ENCODE measurements at places on chromosomes 11 and 22.

DNA sequence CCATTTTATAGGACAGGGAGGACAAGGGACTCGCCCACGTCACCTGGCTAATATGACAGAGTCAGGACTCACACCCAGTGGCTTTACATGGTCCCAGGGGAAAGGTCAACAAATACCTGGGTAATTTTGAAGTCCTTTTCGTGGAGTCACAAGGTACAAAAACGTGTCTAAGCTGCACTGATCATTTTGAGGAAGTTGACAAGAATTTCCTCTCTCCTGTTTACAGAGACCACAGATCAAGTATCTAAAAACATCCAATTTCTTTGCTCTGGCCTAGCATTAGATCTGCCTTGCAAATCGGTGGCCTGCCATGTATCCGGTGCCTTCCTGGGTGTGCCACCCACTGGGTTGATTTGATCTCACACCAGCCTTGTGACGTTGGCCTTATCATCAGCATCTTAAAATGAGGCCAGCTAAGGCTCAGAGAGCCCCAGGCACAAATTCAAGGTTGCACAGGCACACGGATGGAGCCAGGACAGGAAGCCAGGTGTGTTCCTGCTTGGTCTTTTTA, 17.6 kb downstream of the GDPD5 start:
- DNase-seq = no peak

- no peak for DNase-seq
These were observed 6.5 kb downstream of the PRDM11 start for GRCh38 chr11:45152740-45153595.

DNA sequence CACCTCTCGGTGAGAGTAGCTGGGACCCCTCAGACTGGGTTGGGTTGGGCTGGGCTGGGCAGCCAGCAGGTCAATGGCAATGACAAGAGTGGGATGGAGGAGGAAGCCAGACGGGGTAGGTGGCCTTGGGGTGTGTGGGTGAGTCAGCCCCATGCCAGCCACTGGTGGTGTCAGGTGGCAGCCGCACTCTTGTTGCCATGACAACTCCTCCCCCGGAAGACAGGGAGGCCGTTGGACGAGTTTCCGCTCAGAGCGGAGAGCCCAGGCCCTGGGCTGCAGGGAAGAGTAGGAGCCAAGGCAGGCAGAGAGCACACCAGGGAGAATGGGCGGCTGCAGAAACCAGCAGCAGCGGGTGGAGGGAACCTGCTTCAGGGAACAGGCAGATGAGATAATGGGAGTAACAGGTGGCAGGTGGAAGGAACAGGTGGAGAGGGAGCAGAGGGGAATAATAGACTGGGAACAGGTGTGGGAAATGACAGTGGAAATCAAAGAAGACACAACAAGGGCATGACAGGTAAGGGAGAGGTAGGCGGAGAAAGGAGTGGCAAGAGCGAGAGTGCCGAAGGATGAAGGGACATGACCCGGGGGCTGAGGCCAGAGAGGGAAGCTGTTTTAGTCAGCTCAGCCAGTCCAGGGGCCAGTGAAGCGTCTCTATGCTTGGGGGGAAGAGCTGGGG, 8.7 kb downstream of the SPTBN2 start:
- peak; percentile 13 for DNase-seq

- no peak for DNase-seq
These were observed 28.5 kb upstream of the PAK1 start for GRCh38 chr11:77502346-77502905.

GRCh38 chr22:44256085-44256484, 56.7 kb downstream of the SHISAL1 start:
- no peak for DNase-seq

DNA sequence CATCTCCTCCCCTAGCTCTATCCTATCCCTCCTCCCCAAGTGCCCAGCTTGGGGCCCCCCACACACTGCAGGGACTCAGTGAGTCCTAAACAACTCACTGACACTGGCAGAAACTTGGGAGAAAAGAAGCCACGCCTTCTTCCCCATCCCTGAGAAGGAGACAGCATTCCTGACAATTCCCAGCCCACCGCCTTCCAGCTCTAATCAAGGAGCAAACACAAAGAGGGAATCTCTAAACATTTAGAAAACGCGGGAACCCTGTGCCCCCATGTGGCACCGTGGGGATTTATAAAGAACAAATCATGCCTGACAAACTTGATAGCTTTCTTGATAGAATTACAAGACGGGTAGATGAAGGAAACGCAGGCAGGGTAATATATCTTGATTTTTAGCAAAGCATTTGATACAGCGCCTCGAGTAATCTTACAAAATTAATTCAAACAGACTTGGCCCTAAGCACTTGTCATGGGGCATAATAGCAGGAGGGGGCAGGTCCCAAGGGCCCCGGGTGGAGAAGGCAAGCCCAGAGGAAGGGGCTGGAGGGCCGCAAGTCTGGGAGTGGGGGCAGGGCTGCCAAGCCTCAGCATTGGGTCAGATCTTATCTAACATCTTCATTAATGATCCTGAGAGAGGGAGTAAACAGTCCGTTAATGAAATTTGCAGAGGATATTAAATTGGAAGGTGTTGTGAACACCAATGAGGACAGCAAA, 4.5 kb downstream of the CHST1 start:
- DNase-seq = no peak

DNA sequence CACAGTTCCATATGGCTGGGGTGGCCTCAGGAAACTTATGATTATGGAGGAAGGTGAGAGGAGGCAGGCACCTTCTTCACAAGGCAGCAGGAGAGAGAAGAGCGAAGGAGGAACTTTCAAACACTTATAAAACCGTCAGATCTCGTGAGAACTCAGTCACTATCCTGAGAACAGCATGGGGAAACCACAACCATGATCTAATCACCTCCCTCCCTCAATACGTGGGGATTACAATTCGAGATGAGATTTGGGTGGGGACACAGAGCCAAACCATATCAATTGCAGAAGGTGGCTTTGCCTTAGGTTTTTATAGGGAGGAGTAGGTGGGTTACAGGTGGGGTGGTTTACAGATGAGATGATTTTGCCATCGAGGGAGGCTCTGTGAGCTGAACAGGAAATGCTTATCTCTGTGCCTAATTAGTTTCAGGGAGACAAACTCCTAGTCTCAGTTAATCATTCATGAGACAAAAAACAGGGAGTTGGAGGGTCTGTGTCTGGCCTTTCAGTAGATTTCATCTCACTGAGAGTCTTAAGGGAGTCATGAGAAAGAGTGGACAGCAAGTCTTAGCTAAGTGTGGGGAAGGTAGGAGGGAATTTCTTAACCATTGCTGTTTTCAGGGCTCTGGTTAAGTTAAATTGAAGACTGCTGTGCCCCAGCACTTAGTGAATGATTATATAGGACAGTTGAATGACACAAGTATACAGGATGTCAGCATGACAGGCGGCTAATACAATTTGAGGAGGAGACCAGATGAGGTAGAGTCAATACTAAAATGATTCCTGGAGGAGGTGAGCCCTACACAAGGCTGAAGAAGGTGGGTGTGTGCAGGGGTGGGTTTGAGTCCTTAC, 47.7 kb downstream of the CWC15 start:
- no peak for DNase-seq

- DNase-seq = no peak
These were observed 41.5 kb upstream of the NNMT start for GRCh38 chr11:114254571-114255146.

DNA sequence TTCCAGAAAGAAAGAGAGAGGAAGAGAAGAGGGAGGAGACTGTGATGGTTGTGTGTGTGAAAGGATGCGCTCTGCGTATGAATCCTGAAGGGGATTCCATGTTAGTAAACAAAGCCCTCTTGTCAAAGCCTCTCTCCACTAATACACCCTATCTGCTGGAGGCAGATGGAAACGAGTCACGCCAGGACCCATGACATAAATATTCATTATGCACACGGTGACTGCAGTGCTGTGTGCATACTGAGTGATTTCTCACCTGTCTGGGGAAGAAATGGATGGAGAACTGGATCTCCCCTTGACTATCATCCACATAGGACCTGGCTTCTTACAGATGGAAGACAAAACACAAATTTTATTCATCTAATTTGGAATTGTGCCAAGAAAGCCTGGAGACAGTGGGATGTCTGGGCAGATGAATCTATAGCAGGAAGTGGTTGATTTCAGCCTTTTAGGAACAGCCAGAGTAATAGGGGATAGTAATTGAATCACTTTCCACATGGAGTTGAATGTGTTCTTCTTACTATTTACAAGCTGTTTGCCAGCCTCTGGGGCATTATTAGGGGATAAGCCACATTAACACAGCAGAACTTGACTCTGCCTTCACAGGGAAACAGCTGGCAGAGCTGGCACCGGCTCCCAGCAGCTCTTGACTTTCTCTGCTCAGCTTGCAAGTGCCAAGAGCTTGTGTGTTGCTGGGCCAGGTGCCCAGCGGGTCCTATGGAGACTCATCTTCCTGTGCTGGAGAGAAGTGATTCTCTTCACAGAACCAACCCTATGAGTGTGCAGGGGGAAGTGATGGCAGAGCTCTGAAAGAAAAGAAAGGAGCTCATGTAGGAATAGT, 9.0 kb downstream of the MTNR1B start:
- DNase-seq = peak; percentile 29

GRCh38 chr22:46064966-46065666, 85.2 kb upstream of the PPARA start:
- DNase-seq = no peak

GRCh38 chr22:30305906-30306626, 16.8 kb upstream of the CASTOR1 start:
- DNase-seq = no peak

- no peak for DNase-seq
These were observed 115.9 kb upstream of the TBCEL start for GRCh38 chr11:120907971-120908370.

- DNase-seq = peak; percentile 86
These were observed 104.6 kb upstream of the ANO3 start for GRCh38 chr11:26227301-26227746.

DNA sequence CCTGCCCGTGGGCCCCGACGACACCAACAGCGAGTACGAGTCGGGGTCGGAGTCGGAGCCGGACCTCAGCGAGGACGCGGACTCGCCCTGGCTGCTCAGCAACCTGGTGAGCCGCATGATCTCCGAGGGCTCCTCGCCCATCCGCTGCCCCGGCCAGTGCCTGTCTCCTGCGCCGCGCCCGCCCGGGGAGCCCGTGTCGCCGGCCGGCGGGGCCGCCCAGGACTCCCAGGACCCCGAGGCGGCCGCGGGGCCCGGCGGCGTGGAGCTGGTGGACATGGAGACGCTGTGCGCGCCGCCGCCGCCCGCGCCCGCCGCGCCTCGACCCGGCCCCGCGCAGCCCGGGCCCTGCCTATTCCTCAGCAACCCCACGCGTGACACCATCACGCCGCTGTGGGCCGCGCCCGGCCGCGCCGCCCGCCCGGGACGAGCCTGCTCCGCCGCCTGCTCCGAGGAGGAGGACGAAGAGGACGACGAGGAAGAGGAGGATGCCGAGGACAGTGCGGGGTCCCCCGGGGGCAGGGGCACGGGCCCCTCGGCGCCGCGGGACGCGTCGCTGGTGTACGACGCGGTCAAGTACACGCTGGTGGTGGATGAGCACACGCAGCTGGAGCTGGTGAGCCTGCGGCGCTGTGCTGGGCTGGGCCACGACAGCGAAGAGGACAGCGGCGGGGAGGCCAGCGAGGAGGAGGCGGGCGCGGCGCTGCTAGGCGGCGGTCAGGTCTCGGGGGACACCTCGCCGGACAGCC, 3.8 kb downstream of the MAPK8IP2 start:
- DNase-seq = no peak

DNA sequence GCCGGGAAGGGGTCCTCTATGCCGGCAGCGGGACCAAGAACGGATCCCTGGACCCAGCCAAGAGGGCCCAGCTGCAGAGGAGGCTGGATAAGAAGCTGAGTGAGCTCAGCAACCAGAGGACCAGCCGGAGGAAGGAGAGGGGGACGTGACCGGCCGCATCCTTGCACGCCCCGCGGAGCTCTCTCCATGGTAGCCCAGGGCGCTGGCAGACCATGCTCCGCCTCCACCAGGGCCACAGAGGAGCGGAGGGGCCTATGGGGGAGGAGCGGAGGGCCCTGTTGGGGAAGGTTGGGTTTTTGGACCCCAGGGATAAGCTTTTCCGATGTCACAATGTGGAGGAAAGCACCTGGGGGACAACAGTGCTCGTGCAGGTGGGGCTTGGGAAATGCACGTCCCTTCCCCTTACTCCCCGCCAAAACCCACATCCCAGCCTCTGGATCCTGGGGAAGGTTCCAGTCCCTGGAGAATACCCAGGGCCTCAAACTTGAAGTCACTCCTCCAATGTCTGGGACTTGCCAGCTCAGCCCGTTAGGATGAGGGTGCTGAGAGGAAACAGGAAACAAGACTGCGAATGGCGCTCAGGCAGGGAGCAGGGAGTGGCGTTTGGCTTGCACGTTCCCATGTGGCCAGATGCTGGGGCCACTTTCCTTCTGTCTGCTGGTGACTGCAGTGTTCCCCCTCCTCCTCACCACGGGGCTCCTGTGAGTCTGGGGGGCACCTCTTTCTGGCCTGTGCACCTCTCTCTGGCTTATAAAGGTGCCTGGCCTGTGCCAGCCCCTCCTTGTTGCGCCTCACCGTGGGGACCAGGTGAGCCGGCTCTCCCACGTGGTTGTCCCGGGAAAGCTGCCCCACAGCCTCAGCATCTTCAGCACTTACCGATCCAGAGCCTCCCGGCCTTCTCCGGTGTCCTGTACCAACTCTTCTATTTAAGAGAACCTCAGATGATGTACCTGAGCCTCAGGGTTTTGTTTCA, 36.2 kb downstream of the IGHMBP2 start:
- no peak for DNase-seq

Data from fibroblast of the conjunctiva (primary cell).